ENCODE measurements at places on chromosomes 5 and 9.

DNA sequence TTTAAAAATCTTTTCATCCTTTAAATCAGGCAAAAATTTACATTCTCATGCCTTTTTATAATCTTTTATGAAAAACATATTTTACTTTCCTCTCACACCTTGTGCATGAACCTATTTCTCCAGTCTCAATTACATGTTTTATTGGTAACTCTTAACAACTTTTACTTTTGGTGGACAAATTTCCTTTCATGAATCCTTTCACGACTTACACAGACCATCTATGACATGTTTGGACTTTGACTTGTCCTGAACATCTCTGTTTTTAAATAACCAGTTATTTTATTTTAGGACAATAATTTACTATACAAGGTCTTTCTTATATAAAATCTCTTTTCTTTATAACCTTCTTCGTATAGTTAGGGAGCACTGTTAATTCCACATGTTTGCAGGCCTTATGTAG lies 26.5 kb upstream of the MTMR12 start:
- DNase-seq, result no peak
- H3K36me3 ChIP-seq, result no peaks in the 10 kb centered on the region
- no peaks in the 10 kb centered on the region for H3K4me1 ChIP-seq

DNA sequence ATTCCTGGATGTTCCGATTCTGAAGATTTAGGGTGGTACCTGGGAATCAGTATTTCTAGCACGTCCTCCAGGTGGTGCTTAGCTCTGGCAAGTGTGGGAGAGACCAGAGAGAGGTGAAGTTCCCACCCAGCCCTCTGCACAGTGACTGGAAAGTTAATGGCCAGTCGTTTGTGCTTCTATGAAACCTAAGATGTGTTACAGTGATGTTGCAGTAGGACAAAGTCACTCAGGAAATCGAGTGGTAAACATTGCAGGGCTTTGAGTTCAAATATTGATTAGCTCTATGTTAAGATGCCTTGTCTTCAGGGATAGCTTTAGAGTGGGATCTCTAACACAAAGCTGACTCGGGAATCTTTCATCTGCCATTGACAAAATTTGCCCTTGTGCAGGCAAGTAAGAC lies 55.6 kb downstream of the PIK3R1 start:
- H3K4me3 ChIP-seq, result no peak overlapping the region
- no peaks in the 10 kb centered on the region for H3K27me3 ChIP-seq
- DNase-seq, result no peak
- no peak overlapping the region for H3K27ac ChIP-seq

DNA sequence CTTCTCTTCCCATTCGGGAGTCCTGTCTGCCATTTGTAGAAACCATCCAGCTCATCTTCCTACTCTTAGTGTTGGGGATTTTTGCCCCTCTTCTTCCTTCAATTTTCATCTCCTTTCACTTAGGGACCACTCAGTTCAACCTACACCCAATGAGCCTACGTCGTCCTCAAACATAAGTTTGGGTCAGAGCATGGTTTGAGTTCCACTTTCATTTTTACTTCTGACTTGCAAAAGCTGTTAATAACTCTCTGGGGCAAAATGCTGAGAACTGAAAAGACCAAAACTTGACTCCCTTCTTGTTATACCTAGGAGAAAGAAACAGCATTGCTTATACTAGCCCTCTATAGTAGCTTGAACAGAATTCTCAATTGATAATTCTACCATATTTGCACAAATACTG lies 381.5 kb upstream of the MPDZ start:
- H3K4me1 ChIP-seq, result no peaks in the 10 kb centered on the region
- no peaks in the 10 kb centered on the region for H3K36me3 ChIP-seq
- H3K27ac ChIP-seq, result no peak overlapping the region

- H3K27ac ChIP-seq, result no peak overlapping the region
- H3K27me3 ChIP-seq, result no peaks in the 10 kb centered on the region
- no peaks in the 10 kb centered on the region for H3K36me3 ChIP-seq
- no peaks in the 10 kb centered on the region for H3K4me1 ChIP-seq
- no peak overlapping the region for H3K4me3 ChIP-seq
These were observed 55.7 kb upstream of the SLC44A1 start for GRCh38 chr9:105188746-105189145.

- DNase-seq, result no peak
- peaks cover 82% of the 10 kb centered on the region for H3K36me3 ChIP-seq
- no peaks in the 10 kb centered on the region for H3K27me3 ChIP-seq
- H3K4me3 ChIP-seq, result no peak overlapping the region
- no peak overlapping the region for H3K27ac ChIP-seq
- H3K4me1 ChIP-seq, result no peaks in the 10 kb centered on the region
These were observed 91.1 kb upstream of the CACNA1B start for GRCh38 chr9:137786511-137786920.
